C1 segment of cervical spinal cord (tissue), 14 donors: ENCODE measurements at places on chromosomes 4 and X.

- no peak for DNase-seq
Observed at GRCh38 chrX:132169554-132169953, 41.7 kb upstream of the FRMD7 start.

DNA sequence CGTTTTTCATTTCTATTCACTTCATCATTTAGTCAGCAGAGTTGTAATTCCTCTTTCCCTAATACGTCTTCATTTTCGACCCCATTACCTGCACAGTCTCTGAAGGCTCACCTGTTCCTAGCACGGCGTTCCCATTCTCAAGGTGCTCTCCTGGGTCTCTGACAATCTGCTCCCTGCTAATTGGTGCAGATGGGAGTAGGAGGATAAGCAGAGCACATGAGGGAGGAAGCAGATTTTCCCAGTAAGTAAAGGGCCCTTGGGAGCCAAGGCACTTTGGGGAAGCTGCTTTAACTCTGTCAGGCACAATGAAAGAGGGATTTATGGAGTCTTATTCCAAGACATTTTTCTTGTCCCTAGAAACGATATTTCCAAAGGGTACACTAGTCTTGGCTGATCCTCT lies 466.4 kb downstream of the STIM2 start:
- no peak for DNase-seq

- no peak for DNase-seq
Observed at GRCh38 chrX:146581981-146582712, 227.4 kb upstream of the CXorf51B start.

DNA sequence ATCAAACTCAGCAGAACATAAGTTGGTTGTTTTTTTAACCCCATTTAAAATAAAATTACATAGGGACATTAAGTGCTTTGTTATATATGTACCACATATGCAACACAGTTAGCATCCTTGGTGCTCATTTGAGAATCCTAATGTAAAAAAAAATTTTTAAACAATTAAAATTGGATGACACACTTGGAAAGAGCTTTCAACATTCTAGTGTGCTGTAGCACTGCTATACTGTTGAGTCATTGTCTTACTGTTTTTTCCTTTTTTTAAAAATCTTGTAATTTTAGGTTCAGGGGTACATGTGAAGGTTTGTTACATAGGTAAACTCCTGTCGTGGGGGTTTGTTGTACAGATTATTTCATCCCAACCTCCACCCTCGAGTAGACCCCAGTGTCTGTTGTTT lies 12.8 kb downstream of the THAP9 start:
- DNase-seq, result no peak

DNA sequence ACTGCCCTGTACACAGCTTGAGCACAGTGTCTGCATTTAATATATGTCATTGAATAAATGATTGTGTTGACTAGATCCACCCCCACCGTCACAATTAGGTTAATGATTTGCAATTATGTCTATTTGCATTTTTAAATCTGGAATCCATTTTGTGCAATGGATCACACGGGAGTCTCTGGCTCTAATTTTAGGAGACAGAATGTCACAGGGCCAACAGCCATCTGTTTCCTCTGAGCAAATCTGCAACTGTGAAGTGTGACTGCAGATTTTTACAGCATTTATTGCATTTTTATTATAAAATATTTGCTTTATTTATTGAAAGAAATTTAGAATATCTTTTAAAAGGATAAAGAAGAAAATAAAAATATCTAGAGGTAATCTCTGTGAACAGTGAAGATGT lies 316.8 kb downstream of the HS3ST1 start:
- no peak for DNase-seq

DNA sequence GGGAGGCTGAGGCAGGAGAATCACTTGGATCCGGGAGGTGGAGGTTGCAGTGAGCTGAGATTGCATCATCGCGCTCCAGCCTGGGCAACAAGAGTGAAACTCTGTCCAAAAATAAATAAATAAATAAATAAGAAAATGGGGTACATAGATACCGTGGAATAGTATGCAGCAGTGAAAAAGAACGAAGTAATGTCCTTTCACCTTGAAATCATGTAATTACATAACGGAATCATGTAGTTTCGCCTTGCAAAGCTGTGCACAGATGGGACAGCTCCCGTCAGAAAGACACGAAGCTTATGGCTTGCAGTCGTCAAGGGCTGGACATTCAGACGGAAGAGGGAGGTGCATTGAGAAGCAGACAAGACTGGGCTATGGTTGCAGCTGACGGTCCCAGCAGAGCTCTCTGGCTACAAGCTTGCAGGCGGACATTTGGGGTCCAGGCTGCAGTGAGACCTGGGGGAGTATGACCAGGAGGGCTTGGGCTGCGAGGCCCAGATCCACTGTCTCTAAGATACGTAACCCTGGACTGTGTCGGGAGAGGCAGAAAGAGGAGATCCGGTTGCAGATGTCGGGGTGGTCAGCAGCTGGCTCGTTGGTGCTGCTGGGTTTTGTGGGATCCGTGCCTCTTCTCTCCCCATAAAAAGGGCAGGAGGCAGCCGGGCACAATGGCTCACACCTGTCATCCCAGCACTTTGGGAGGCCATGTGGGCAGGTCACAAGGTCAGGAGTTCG lies 6.2 kb upstream of the P2RY8 start:
- no peak for DNase-seq

DNA sequence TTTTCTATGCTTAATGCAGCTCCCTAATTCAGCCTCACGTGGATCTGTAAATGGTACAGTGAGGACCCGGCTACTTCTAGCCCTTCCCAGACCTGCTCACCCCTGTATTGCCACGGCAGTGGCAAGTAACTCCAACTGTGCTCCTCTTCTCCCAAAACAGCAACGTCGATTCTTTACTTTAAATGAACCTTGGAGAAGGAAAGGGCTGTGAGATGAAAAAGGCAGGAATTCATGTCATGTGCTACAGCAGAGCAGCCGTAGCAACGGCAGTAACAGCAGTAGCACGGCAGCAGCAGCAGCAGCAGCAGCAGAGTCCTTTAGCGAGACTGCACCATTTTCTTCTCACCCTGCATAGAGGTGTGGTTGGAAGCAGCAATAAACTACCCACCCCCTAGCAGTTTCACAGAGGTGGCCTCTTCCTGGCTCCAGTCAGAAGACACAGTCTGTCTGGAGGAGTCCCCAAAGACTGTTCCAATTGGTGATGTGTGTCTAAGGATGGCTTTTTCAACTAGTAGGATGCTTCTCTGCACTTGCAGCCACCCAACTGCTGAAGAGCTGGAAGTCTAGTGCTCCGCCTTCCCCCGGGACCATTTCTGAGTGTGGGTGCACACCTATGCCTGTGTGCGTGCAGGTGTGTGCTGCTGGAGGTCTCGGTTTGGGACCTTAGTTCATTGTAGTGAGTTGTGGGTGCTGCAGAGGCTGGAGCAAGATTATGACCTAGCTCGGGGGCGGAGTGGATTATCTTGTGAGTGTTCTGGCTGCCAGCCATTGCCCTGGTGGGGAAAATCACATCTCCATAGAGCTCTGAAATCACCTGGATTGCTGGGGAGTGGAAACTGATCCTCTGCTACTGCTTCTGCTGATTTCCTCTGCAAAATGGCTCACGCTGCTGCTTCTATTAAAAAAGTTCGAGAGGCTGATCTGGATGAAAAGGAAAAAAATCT lies 67.2 kb downstream of the ANK2 start:
- DNase-seq, result no peak
